NCI-H1417 treated with DMSO at 0.1 percent for 48 hours (cell line): ENCODE measurements at places on chromosomes 13 and 19.

DNA sequence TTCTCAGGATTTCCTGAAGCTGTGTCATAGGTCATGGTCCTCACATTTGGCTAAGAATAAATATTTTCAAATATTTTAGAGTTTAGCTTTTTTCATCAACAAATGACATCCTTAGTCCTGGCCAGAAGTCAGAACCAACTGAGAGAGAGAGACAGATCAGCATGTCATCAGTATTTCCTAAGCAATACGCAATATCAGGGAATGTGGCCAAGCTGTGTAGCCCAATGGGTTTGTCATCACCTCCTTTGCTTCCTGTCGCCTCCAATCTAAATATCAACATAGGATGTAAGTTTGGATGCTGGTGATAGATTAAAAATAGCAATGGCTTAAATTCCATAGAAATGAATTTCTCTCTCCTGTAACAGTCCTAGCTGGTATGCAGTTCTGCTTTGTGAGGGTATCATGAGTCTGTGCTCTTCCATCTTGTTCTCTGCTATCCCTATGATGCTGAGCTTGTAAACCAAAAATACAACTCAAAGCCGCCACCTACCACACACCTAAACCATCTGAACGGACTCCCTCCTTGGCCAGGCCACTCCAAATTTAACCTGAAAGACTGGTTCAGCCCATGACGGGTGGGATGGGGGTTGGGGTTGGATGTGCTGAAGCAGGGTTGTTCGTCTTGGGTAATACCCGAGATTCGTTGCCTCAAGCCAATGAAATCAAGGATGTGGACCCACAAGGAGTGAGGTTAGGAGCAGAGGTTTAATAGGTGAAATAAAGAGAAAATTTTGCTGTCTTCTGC is 10.0 kb upstream of the IGSF23 start:
- DNase-seq = no peak

- DNase-seq = no peak
Measured at GRCh38 chr19:16814526-16815100, 14.6 kb upstream of the SIN3B start.

- DNase-seq = peak; percentile 16
Measured at GRCh38 chr13:91228940-91229339, 118.5 kb upstream of the MIR17HG start.

GRCh38 chr13:76383676-76384461 is 502.3 kb downstream of the KCTD12 start:
- peak; percentile 35 for DNase-seq

DNA sequence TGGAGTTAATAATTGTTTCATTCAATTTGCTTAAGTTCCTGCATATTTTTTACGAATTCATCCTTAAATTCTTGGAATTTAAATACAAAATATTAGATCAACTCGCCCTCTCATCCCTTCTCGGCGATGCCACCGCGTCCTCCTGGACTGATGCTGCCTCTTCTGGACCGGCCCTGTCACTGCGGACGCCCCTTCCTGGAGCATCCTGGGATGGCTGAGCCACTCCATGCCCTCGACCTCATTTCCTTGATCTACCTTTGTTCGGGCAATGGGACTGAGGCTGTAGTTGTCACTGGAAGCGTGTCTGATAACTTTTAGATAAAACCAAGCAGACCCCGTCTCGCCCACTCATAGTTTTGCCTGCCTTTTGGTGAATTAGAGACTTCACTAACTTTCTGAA is 283.7 kb downstream of the TEX29 start:
- DNase-seq = no peak

- DNase-seq = no peak
Measured at GRCh38 chr13:90710164-90710759, 637.2 kb upstream of the MIR17HG start.

DNA sequence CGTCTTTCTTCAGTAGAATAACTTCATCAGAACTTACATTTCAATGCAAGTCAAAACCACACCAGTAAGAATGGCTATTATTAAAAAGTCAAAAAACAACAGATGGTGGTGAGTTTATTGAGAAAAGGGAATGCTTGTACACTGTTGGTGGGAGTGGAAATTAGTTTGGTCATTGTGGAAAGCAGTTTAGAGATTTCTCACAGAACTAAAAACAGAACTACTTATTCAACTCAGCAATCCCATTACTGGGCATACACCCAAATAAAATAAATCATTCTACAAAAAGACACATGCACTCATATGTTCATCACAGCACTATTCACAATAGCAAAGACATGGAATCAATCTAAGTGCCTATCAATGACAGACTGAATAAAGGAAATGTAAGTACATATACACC is 231.2 kb downstream of the NHLRC3 start:
- no peak for DNase-seq

- DNase-seq = no peak
Measured at GRCh38 chr19:53772943-53773342, 51.2 kb downstream of the NLRP12 start.

DNA sequence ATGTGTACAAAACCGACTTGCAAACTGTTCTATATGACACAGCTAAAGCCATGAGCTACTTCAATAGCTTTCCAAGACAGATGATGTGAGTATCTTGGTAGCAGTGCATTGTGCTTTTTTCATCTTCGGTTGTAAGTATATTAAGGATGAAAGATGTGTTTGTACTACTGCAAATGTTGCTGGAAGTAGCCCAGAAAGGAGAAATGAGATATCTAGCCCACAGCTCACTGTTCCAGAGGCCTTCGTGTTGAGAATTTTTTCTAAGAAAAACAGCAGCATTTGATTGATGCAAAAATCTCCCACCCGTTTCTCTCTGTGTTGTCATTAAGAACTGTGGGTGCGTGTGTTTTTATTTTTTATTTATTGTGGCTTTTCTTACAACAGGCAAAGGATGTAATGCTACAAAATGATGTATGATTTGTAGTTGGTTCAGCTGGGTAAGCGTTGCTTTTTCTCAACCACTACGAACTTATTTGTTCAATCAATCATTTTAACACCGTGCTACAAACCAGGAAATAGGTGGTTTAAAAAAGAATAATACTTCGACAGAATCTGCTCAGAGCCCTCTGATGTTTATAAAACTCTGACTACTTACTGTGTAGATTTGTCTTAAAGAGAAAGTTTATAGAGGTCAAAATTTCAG is 41.6 kb upstream of the RFC3 start:
- DNase-seq = no peak
